ENCODE measurements at places on chromosomes 3 and 15. TPM values are rescaled to one million over a fixed set of nuclear protein-coding genes. Genes with fewer than 3 reads are reported as not detected.

GRCh38 chr3:30951826-30952225, 57.4 kb upstream of the GADL1 start:
- H3K4me1 ChIP-seq: no peaks in the 10 kb centered on the region
- no peak for DNase-seq
- H3K27me3 ChIP-seq: peaks cover 5% of the 10 kb centered on the region

GRCh38 chr3:190545191-190545590, 31.3 kb downstream of the IL1RAP start:
- H3K4me3 ChIP-seq: no peak overlapping the region

- DNase-seq: no peak
- H3K27ac ChIP-seq: peak overlapping the region; percentile 35
- peaks cover 45% of the 10 kb centered on the region for H3K36me3 ChIP-seq
- peaks cover 1% of the 10 kb centered on the region for H3K4me1 ChIP-seq
- no peaks in the 10 kb centered on the region for H3K27me3 ChIP-seq
- no peak overlapping the region for H3K4me3 ChIP-seq
These were observed 72.8 kb downstream of the VGLL4 start for GRCh38 chr3:11570789-11571495.

- no peaks in the 10 kb centered on the region for H3K27me3 ChIP-seq
- H3K36me3 ChIP-seq: peaks cover 74% of the 10 kb centered on the region
- H3K4me3 ChIP-seq: no peak overlapping the region
- no peaks in the 10 kb centered on the region for H3K4me1 ChIP-seq
- no peak for DNase-seq
These were observed 39.7 kb downstream of the SGO1 start for GRCh38 chr3:20146301-20146700.

GRCh38 chr3:72810063-72810462, 38.2 kb downstream of the SHQ1 start:
- no peak overlapping the region for H3K27ac ChIP-seq
- no peaks in the 10 kb centered on the region for H3K27me3 ChIP-seq
- no peak overlapping the region for H3K4me3 ChIP-seq
- peaks cover 47% of the 10 kb centered on the region for H3K36me3 ChIP-seq
- peaks cover 9% of the 10 kb centered on the region for H3K4me1 ChIP-seq
- DNase-seq: no peak

GRCh38 chr3:193029800-193030199, 112.1 kb upstream of the MB21D2 start:
- H3K27me3 ChIP-seq: no peaks in the 10 kb centered on the region
- H3K4me1 ChIP-seq: no peaks in the 10 kb centered on the region

DNA sequence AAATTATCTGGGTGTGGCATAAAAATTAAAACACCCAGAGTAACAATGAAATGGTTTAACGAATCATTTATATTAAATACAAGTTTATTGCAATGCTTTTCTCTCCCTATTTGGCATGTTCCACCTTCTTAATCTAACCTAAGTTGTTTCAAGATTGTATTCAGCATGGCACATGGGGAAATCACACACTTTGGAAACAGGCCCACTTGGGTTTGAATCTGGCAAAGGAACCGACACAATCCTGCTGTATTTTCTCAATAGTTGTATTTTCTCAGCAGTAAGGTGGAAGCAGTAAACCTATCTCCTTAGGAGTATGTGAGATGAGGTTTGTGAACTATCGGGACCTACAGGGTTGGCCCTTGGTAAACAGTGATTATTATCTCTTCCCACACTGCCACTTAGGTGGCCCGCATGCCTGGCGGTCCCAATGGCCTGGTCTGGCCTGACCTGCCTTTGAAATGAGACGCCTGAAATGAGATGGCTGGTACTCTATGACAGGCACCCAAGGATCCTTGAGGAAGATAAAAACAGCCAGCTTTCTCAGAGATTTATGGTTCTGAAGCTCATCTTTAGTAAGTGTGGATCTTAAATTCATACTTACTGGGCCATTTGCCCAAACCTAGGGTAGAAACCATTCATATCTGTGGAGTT, 45.3 kb upstream of the VILL start:
- no peak for DNase-seq
- H3K4me3 ChIP-seq: no peak overlapping the region
- no peaks in the 10 kb centered on the region for H3K4me1 ChIP-seq
- H3K36me3 ChIP-seq: no peaks in the 10 kb centered on the region
- no peak overlapping the region for H3K27ac ChIP-seq
- no peaks in the 10 kb centered on the region for H3K27me3 ChIP-seq

DNA sequence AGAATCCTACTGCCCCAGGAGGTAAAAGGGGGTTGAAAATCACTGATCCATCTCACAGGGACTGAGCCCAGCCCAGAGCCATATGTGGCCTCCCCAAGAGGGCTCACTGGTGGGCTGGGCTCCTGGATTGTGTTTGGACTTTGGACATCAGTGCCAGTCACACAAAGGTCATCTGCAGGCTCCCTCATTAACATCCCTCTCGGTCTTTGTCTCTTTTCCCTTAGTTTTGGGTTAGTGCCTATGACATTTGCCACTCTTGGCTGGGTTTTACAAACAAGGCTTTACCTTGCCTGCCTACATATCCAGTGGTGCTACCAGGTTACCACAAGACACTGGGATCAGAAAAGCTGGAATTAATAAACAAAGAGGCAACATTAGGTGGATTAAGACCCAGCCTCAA, 27.9 kb downstream of the IFT122 start:
- no peaks in the 10 kb centered on the region for H3K4me1 ChIP-seq
- H3K27ac ChIP-seq: no peak overlapping the region
- no peak for DNase-seq
- H3K36me3 ChIP-seq: peaks cover 23% of the 10 kb centered on the region

GRCh38 chr3:133535971-133536881, 37.3 kb upstream of the CDV3 start:
- no peak for DNase-seq
- H3K27me3 ChIP-seq: no peaks in the 10 kb centered on the region
- H3K27ac ChIP-seq: no peak overlapping the region

DNA sequence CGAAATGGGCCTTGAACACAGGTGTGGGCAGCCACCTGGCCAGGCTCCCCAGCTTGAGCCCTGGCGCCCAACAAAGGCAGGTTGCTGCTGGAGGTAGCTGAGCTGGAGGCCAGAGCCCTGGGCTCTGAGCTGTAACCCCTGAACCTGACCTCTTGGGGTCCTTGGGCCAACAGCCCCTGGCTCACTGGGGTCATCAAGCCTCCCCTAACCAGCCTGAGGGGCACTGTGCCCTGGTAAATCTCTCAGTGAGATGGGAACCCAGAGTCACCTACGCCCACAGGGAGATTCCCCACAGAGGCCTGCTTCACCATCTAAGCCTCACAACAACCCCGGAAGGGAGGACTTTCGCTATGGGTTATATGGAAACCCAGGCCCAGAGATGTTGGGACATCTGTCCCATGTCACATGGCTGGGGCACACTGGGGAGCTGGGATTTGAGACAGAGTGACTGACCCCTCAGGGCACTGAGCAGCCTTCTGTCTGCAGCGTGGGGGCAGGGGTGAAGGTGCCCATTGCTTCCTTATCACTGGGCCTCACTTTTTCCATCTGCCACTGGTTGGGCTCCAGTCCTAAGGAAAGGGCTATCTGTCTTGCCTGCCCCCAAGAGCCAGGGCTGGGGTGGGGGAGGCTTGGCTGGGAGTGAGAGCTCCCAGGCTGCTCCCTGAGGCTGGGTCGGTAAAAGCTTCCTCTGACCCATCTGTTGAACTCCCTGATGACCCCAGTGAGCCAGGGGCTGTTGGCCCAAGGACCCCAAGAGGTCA, 59.1 kb downstream of the IQSEC1 start:
- peak overlapping the region; percentile 100 for H3K4me3 ChIP-seq
- peaks cover 98% of the 10 kb centered on the region for H3K4me1 ChIP-seq
- peaks cover 47% of the 10 kb centered on the region for H3K36me3 ChIP-seq
- no peaks in the 10 kb centered on the region for H3K27me3 ChIP-seq

- no peak for DNase-seq
- no peaks in the 10 kb centered on the region for H3K27me3 ChIP-seq
- no peaks in the 10 kb centered on the region for H3K36me3 ChIP-seq
- no peaks in the 10 kb centered on the region for H3K4me1 ChIP-seq
- H3K27ac ChIP-seq: no peak overlapping the region
These were observed 563.6 kb upstream of the NAALADL2 start for GRCh38 chr3:174295306-174296092.

- H3K4me1 ChIP-seq: no peaks in the 10 kb centered on the region
- no peaks in the 10 kb centered on the region for H3K27me3 ChIP-seq
- H3K27ac ChIP-seq: no peak overlapping the region
- H3K4me3 ChIP-seq: no peak overlapping the region
- no peaks in the 10 kb centered on the region for H3K36me3 ChIP-seq
These were observed 341.2 kb upstream of the C2CD4B start for GRCh38 chr15:62506217-62506805.

GRCh38 chr3:8186213-8186612, 315.4 kb upstream of the LMCD1 start:
- H3K4me1 ChIP-seq: peaks cover 2% of the 10 kb centered on the region
- H3K27ac ChIP-seq: no peak overlapping the region
- DNase-seq: no peak
- no peak overlapping the region for H3K4me3 ChIP-seq
- no peaks in the 10 kb centered on the region for H3K27me3 ChIP-seq

DNA sequence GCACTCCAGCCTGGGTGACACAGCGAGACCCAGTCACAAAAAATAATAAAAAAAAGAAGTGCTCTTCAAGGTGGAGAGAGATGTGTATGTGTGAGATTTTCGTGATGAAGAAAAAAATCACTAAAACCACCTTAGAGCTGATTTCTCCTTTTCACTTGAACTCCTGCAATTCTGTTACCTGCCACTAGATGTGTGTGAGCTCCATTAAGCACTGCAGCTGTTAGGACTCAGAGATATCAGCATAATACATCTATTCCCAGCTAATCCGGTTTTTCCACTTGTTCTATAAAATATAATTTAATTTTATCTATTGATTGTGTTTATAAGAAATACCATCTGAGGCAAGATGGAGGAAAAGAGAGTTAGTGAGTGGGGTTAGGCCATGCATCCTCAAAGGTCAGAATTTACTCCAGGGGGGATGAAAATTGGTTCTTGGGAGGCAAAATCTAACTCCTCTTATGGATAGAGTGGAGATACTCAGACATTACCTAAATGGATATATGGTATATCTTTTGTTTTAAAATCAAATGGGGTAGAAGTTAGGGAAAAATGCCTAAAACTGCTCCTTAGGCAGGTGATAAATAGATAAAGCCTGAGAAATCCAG, 152.7 kb downstream of the IL20RB start:
- peaks cover 4% of the 10 kb centered on the region for H3K27me3 ChIP-seq
- H3K36me3 ChIP-seq: no peaks in the 10 kb centered on the region
- no peaks in the 10 kb centered on the region for H3K4me1 ChIP-seq
- DNase-seq: no peak

GRCh38 chr3:172341482-172342059, 106.7 kb downstream of the GHSR start:
- H3K27ac ChIP-seq: no peak overlapping the region
- peaks cover 5% of the 10 kb centered on the region for H3K36me3 ChIP-seq
- no peak overlapping the region for H3K4me3 ChIP-seq

DNA sequence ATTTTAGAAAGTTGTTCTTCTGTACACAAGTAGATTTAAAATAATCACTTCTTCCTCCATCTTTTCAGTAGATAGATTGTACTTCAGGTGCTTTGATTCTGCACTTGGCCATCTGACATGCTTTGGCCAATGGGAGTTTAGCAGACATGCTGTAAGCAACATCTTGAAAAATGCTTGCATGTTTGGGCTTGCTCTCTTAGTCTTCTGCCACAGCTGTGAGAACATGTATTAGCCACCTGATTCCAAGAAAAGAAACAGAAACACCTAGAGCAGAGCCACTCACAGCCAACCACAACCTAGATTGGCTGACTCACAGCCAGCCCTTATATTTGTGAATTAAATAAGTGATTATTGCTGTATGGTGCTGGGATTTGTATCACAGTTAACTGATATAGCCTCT, 70.2 kb upstream of the GADL1 start:
- no peaks in the 10 kb centered on the region for H3K4me1 ChIP-seq
- H3K27ac ChIP-seq: no peak overlapping the region
- DNase-seq: no peak
- H3K27me3 ChIP-seq: peaks cover 6% of the 10 kb centered on the region
- H3K4me3 ChIP-seq: no peak overlapping the region

GRCh38 chr3:185152410-185153170, at the start of gene C3orf70:
C3orf70 (minus strand) TSS chr3:185153060; CDS start chr3:185152823, 237 bp downstream.
- H3K27ac ChIP-seq: peak within 1 kb of the TSS; percentile 15
- H3K36me3 ChIP-seq: no peaks in the 10 kb centered on the region
- peaks cover 24% of the 10 kb centered on the region for H3K27me3 ChIP-seq
- peak; percentile 19 for DNase-seq
- peaks cover 6% of the 10 kb centered on the region for H3K4me1 ChIP-seq

DNA sequence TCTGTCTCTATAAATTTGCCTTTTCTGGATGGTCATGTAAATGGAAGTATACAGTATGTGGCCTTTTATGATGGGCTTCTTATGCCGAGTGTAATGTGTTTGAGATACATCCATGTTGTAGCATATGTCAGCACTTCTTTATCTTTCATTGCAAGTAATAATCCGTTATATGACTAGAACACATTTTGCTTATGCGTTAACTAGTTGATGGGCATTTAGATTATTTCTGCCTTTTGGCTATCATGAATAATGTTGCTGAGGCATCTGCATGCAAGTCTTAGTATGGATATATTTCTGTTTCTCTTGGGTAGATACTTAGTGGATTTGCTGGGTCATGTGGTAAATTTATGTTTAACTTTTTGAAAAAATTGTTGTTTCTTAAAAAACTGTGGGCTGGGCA, 19.7 kb downstream of the KAT2B start:
- no peaks in the 10 kb centered on the region for H3K27me3 ChIP-seq
- peaks cover 34% of the 10 kb centered on the region for H3K4me1 ChIP-seq
- peaks cover 2% of the 10 kb centered on the region for H3K36me3 ChIP-seq
- peak overlapping the region; percentile 44 for H3K27ac ChIP-seq
- H3K4me3 ChIP-seq: no peak overlapping the region

DNA sequence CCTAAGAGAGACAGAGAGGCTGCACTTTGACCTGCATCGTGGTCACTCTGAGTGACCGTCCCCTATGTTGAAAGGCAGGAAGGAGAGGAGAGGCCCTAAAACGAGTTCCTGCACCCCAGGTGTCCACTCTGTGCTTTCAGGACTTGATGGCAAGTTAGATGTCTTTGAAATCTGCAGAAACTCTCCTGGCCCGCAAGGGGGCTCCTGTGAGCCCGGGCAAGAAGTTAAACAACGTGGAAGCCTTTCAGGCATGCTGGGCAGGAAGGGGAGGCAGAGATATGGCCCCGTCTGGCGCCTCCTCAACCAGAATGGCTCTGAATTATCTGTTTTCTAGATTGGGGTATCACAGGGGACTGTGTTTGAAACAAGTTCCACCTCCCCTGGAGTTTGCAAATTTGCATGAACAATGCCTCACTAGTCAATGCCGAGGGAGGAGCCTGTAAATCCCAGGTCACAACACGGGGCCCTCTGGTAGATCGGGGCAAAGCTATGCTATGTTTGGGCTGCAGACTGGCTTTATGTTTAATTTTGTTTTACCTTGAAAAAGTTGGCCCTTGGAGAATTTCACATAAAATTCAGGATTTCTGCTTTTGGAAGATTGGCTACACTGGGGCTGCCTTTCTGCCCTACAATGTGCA, 9.8 kb downstream of the CTXND1 start:
- peaks cover 35% of the 10 kb centered on the region for H3K27me3 ChIP-seq
- H3K4me1 ChIP-seq: peaks cover 2% of the 10 kb centered on the region
- H3K36me3 ChIP-seq: no peaks in the 10 kb centered on the region
- no peak overlapping the region for H3K27ac ChIP-seq

Gene MST1
- 4.7 TPM for total RNA-seq

Gene SUCNR1
- total RNA-seq: not detected

Gene AMOTL2
- not detected for total RNA-seq

Gene PCLAF
- 2.0 TPM for total RNA-seq

Gene TF
- 0.29 TPM for total RNA-seq

Gene MAP1A
- total RNA-seq: 0.12 TPM

Gene CCRL2
- 1.9 TPM for total RNA-seq
